Uterus (tissue), 4 donors: ENCODE measurements at places on chromosomes 12 and 14. TPM values are rescaled to one million over a fixed set of nuclear protein-coding genes. Genes with fewer than 3 reads are reported as not detected.

GARIN6 gene
- total RNA-seq: not detected

METAP2 gene
- 544 TPM for total RNA-seq

DNA sequence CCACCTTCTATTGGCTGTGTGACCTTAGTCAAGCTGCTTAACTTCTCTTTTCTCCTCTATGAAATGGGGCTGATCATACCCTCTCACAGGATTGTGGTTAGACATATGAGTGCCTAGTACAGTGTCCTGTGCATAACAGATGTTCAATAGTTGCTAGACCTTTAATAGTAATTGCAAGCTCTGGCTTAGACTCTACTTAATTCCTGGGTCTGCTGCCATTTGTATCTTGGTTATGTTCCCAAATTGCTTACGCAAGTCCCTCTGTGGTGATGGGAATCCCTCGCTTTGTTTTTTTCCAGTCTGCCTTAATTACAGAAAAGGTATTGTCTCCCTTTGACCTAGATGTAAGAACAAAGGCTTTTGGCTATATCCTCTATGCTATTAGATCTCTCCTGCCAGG is 15.1 kb downstream of the SUDS3 start:
- DNase-seq: no peak

- DNase-seq: no peak
Observed at GRCh38 chr12:78146365-78146772, 315.7 kb downstream of the NAV3 start.

DNA sequence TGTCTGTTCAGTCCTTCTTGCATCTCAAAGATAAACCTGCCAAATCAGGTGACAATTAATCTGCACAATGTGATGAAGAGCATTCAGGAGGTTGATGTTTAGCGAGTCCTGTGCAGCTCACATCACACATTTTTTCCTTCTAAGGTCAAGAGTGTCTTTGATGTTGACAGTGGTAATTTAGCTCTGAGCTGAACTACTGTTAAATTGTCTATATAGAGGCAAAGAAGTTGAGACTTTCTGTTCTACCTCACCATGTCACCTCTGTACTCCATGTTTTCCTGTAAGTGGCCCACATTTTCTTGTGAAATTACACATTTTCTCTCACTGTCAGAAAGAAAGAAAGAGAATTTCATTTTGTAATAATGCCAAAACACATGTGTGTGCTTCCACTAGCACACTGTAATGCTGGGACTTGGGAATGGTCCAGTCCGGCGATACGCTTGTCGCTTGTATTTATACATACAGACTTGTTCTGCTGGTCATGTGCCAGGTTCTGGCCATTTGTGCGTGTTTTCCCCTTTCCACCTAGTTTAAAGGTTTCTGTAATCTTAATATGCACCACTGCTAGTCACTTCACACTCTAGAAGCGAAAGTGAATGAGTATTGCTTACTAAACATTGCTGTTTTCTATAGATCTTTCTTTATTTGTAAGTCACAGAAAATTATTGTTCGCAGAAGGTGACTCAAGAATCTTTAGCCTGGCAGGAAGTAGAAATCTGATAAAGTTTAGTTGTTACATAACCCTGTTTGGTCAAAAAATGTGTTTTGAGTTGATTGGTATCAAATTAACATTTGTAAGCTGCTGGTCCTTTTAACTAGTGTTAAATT is 328.9 kb downstream of the TMTC2 start:
- DNase-seq: peak; percentile 45
